ENCODE measurements at places on chromosomes 7 and 10.

DNA sequence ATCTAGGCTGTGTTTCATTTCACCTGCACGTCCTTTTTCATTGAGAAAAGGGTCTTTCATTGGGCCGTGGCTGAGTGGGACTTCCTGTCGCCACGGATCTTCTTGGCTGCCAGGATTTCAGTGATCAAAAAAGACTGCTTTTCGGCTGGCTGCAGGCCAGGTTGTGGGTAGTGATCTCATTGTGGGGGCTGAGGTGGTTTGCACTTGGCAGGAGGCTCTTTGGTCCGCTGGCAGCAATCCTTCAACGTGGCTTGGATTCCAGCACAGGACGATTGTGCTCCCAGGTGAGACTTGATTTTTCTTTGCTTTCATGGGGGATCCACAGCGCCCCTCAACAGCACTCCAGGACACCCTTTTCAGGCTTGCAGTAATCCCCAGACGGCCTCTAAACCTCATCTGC lies 29.0 kb upstream of the ZNF273 start:
- DNase-seq = no peak

DNA sequence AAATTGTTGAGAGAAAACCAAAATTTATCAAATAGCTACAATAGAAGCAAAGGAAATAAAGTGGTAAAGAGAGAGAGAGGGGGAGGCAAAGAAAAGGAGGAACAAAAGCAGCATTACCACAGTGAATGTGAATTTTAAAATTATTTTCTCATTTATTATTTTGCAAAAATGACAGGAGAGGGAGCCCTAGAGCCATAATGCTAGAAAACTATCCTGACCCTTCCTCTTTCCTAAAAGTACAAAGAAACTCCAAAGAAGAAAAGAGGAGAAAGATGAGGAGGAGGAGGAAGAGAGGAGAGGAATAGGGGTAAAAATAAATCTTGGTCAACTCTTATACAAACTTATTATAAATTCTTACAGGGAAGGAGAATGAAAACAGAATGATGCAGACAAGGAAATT lies 921.5 kb downstream of the NRG3 start:
- DNase-seq = no peak

DNA sequence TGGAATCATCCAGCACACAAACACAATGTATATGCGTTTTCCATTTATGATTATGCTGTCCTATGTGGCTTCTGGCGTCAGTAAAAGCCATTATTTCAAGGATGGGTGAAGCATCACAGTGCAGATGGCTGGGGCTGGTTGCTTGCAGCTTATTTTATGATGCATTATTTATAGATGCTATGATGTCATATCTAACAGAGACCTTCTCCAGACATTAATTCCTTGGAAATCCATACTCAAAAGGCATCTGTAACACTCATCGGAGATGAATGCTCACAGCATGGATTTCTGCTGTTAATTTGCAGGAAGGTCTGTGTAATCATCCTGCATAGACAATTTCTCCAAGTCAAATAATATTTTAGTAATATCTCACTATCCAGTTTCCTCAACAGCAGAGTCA lies 7.2 kb downstream of the RGS10 start:
- DNase-seq = no peak

GRCh38 chr10:132641966-132642731 lies 104.6 kb downstream of the INPP5A start:
- DNase-seq = no peak

GRCh38 chr10:125010362-125010761 lies 68.4 kb downstream of the ZRANB1 start:
- no peak for DNase-seq

- DNase-seq = no peak
Measured at GRCh38 chr10:132666705-132667341, 119.1 kb downstream of the NKX6-2 start.
